BE2C (cell line): ENCODE measurements at places on chromosomes 13 and 19.

DNA sequence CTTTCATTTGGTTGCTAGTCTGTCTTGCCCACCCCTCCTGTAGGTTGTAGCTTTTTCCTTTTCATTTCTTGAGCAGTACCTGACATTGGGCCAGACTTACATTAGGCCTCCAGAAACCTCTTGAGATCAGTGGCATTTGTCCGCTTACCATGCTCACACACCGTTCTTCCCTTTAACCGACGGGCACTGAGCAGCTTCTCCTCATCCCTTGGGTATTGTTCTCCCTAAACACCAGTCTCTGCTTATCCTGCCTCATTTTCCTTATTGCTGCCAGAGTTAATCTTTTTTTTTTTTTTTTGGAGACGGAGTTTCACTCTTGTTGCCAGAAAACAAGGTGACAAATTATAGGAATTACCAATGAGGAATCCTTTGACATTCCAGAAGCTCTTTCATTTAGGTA lies 27.2 kb upstream of the KCTD4 start:
- DNase-seq, result no peak

DNA sequence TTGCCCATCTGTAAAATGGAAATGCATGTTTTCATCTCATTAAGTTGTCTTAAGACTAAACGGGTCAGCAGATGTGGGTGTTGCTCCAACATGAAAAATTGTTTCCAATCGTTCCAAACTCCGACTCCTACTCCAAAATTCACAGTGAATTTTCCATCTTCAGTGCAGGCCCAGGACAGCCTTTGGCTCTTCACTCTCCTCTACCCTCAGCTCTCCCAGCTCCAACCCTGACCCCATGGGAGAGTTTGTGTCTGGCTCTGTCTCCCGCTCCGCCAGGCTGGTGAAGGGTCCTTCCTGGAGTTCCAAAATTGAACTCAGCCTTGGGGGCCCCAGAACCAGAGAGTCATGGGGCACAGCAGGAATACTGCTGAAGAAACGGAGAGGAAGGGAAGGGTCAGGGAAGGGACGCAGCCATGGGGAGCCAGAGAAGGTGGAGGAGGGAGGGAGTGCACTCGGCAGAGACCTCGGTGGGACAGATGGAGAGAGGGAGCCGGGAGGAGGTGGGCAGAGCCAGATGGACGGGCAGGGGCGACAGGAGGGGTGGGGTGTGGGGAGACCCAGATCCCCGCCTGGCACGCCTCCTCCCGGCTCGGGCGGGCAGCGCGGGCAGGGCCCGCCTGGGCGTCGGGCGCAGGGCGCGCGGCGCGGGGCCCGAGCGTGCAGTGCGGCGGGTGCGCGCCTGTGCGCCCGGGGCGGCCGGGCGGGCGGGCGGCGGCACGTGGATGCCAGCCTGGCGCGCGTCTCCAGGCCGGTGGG lies 45.6 kb downstream of the CELF5 start:
- no peak for DNase-seq

DNA sequence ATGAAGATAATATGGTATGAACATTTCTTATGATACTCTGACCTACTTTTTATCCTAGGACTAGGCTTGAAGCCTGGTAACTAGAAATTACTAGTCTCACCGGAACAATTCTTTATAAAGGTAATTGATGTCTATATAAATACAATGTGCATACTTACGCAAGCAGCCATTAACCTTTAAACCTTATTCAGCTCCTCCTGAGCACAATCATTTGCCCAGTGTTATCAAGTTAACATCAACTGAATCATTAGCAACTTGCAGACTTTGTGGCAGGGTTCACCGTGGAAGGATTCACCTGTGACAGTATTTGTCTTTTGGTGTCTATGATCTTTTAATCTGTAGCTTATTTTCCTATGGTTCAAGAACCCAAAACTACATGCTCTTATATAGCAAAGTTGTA lies 508.6 kb upstream of the KLHL1 start:
- no peak for DNase-seq

GRCh38 chr19:46913852-46914430 lies 53.1 kb downstream of the ARHGAP35 start:
- DNase-seq, result no peak

- no peak for DNase-seq
Measured at GRCh38 chr13:27593267-27593666, 27.1 kb downstream of the LNX2 start.
